ENCODE measurements at places on chromosomes 7 and 10.

DNA sequence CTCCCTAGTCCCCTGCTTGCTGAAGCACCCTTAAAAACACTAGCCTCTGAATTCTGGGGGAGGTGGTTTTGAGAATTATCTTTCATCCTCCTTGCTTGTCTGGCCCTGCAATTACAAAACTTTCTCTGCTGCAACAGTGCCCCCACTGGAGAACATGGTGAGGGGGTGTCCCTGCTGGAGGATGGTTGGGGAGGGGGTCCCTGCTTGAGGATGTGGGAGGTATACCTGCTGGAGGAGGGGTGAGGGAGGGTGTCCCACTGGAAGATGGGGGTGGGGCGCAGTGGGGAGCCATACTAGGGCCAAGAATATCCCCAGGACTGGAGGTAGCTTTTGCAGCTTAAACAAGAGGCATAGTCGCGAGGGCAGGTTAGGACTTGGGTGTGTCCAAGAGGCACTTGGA, 3.2 kb upstream of the POLM start:
- DNase-seq = no peak

DNA sequence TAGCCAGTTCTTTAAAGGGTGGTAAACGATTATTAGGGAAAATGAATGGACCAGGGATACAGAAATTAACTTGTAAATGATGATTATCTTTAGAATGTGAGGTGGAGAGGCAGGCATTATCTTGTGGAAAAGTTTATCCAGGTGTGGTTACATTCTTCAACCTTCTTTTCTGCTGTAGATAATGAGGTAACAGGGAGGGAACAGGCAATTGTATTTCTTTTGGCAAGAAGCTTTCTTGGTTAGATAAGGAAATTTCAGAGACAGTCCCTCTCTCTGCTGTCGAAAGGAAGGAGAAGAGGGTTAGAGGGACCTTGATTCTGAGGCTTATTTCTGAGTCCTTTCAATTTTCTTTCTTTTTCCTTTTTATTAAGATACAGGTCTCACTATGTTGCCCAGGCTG, 32.1 kb downstream of the MRPL32 start:
- no peak for DNase-seq

GRCh38 chr7:30420662-30421061, 57.9 kb downstream of the NOD1 start:
- no peak for DNase-seq

DNA sequence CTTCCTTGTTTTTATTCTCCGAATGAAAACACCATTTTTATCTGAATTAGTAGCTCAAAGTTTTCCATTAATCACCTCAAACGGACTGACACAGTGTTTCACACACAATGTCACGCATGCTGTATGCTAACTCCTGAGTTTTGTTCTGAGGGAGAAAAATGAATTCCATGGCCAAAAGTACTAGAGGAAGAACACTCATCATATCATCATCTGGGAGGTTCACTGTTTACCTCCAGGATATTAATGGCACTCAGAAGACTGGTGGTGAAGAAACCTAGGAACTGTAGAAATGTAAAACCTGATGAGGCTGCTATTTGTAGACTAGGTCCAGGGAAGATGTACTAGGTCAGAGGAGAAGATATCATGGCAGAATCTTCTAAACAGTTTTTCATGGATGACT, 395.6 kb upstream of the ETV1 start:
- no peak for DNase-seq

All from stimulated activated CD4-positive, alpha-beta T cell treated with anti-CD3 and anti-CD28 coated beads, Interleukin-4, amount 100 ng/mL, for 4 hours (primary cell).